ENCODE measurements at places on chromosomes 6 and 20.
A peak's percentile ranks its signal among the peaks of the same experiment; 100 is the strongest.

- no peak for DNase-seq
Observed at GRCh38 chr6:122429323-122429722, 29.9 kb downstream of the HSF2 start.

GRCh38 chr20:49323622-49324238, 45.9 kb upstream of the ZNFX1 start:
- DNase-seq, result no peak

- peak; percentile 46 for DNase-seq
Observed at GRCh38 chr6:111793711-111794111, 79.5 kb downstream of the FYN start.

DNA sequence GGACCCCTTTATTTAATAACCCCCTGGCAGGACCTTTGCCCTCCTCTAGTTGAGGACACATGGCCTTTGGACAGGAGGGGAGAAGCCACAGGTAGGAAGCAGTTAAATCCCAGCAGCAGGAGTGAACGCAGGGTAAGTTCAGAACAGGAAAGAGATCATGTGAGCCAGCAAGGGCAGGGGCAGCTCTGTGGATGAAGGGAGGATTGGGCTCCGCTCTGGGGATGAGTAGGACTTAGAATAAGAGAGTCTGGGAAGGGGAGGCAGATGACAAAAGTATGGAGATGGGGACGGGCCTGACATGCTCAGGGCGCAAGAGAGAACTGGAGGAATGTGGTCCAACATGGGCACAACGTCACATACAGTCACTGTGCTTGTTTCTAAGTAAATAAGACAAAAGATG, 89.0 kb downstream of the NDUFAF5 start:
- DNase-seq, result no peak

DNA sequence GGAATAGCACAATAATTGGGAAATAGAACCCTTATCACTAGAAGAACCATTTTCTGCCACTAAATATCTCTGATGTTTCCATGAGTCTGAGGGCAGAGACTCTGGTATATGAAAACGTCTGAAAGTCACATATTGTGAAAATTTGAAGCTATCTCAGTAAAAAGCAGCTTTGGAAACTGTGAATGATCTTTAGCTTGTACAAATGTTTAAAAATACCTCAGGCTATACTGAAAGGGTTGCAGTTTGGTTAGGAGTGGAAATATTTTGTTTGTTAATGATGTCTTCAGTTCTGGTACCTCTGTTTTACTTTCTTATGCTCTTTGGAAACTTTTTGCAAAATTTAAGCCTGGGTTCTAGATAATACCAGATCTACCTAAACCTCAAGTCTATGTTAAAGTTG, 135.0 kb downstream of the SLC16A10 start:
- no peak for DNase-seq

DNA sequence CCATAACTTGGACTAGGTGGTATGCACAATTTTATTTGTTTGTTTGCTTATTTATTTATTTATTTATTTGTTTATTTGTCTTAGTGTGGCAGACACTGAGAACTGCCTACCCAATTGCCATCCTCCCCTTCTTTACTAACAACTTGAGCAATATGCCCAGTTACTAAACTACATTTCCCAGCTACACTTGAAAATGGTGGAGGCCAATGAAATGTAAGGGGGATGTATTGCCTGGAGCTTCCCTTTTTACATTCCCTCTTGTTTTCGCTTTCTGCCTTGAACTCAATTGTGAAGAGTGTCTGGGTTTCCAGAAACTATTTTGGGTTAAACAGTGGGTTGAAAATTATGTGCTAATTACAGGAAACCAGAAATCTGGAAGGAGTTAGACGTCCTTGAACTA, 152.7 kb upstream of the FKBP1C start:
- DNase-seq, result no peak

DNA sequence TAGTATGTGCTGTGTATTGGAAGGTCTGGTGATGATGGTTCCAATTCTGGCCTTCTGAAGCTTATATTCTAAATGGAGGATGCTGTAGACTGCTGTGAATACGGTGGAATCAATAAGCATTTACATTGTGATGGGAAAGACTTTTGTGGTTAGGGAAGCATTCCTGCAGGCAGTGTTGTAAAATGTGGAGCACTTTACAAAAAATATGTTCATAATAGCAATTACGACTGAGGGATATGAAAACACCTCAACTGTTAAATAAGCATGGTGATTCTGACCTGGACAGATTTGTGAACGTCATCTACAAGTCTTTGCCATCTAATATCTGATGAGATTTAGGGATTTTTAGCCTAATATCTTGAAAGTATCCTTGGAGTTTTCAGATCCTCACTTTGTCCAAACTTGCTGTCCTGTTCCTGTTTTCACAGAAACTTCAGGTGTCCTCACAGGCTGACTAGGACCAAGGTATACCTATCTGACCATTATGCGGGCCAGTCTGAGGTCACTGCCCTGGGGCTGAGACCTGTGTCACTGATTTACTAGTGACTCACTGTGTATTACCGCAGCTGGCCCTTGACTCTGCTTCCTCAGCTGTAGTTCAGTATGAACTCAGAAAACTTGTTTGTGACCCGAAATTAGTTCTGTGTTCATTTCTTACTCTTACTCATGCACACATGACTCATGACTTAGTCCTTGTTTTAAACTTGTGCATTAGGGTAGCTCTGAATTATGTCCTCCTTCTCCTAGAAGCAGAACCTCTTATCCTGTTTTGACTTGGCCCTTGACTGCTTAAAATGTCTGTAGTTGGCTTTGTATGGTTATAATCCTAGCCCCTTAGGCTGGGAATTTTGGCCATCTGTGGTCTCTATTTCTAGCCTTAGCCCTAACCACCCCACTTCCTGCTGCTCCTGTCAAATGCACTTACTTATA, 343.0 kb downstream of the CDKAL1 start:
- no peak for DNase-seq

GRCh38 chr20:19764207-19764606, 6.1 kb downstream of the RIN2 start:
- no peak for DNase-seq

DNA sequence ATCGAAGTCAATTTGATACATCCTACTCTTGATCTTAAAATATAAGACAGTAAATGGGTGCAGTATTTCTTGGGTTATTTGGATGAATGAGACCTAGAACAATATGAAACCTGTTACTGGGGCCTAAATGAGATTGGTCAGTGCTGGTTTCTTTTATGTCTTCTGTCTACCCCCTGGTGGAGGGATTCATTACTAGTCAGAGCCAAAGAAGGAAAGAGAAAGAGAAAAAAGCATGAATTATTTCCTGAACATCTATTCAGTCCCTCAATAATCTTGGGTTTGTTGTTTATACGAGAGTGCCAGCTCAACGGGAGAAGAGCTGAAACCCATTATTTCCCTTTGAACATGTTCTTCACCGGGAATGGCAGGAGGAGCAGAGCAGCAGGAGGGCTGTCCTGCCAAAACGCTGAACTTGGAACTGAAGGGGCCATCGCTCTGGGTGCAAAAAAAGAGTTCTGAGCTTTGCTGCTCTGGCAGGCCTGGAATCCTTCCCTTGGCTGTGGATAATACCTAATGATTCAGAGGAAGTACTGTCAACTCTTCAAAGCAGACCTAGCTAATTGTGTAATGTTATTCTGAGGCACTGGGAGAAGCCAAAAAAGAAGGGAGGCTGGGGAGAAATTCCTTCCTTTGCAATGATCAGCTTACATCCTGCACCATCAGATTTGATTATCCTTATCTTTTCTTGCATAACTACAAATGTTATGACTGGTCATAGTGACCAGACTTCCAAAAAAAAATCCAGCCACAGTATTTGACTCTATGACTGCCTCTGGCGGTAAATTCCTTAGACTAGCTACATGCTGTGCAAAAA, 72.0 kb downstream of the BLOC1S5 start:
- no peak for DNase-seq

DNA sequence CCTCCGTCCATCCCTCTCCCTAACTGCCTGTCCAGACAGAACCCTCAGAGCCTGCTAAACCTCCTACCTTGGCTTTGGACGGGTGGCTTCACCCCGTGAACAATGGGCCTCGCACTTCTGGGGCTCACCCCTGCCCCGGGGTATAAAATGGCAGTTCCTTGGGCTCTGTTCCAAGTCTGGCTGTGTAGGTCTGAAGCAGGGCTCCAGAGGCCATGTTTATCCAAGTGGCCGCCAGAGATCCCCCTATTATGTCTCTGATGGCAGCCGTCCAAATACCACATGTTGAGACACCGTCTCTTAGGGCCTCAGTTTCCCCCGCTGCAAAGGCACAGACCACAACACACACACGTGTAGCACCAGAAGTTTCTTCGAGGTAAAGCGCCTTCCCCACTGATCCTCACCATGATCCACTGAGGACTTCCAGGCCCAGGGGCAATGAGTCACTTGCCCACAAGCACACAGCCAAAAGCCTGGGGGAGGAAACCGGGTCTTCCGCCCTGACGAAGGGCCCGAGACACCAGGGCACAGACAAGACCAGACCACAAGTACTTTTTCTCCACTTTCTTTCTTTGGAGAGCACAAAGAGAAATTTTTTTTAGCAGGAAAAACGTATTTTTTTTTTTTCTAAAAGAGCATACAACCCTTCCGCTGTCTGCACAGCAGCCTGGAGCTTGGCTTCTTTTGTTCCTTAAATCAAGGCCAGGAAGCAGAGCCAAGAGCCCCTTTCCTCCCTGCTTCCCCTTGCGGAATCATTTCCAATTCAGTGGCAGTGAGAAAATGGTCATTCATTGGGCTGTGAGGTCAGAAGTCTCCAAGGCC, 11.8 kb downstream of the CPNE5 start:
- no peak for DNase-seq

GRCh38 chr6:151186804-151187330, 52.9 kb upstream of the AKAP12 start:
- DNase-seq, result no peak

DNA sequence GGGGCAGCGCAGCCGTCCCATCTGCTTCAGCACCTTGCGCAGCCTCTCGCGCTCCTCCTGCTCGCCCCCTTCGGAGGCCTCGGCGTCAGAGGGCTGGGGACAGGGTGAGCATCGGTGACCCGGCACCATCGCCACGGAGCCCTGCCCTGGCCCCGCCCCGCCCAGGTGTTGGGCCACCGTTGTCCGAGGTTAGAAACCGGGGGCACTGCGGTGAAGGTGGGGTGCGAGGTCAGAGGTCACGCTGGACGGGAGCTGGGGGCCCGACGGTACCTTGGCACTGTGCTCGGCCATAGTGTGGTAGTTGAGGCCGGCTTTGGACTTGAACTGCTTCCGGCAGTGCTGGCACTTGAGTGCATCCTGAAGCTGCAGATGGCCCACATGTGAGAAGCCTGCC, 6.4 kb downstream of the ZNF512B start:
- DNase-seq, result no peak

GRCh38 chr6:85404564-85405174, 45.2 kb upstream of the NT5E start:
- no peak for DNase-seq

DNA sequence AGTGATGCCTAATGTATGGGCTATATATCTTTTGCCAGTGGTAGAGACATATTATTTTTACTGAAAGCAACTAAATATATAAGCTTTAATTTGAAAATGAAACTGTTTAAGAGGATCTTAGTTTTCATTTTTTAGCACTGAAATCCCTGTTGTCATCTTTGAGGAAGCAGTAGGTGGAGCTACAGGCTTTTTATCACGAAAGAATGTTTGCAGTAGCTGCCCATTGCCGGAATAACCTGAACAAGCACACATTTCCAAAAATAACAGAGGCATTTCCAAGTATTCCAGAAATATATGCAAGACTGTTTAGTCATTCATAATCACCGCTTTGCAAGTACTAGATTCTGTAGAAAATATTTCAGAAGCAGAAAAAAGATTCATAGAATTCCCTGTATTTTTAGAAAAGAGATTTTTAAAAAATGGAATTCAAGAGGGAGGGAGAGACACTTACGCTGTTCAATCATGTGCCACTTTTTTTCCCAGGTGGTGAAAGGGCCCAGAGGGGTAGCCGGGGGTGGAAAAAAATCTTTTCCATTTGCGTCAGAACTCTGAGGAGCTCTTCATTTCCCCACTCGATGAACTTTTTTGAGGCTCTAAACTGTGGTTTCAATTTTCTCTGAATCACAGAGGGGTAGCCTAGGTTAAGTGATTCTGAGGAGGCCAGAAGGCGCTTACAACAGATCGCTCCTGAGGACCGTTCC, 142.5 kb upstream of the FERMT1 start:
- DNase-seq, result no peak

- no peak for DNase-seq
Observed at GRCh38 chr6:145276756-145277155, 458.6 kb downstream of the EPM2A start.

- no peak for DNase-seq
Observed at GRCh38 chr20:36824142-36824940, 50.8 kb upstream of the DSN1 start.

DNA sequence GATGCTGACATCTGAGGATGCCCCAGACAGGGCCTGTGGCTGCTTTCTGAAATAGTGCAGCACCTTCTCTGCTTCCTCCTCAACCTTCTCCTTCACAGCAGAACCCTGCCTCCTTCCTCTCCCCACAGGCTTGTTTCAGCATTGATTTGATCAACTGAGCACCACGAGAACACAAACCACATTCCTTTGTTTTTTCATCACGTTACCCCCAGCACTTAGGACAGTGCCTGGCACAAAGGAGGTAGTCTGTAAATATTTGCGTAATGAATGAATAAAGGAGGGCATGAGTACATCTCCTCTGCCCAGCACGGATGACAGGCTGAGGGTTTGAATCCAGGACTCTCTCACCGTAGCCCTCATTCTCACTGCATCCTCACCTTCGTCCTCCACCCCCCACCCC, 21.3 kb upstream of the WFDC2 start:
- no peak for DNase-seq

DNA sequence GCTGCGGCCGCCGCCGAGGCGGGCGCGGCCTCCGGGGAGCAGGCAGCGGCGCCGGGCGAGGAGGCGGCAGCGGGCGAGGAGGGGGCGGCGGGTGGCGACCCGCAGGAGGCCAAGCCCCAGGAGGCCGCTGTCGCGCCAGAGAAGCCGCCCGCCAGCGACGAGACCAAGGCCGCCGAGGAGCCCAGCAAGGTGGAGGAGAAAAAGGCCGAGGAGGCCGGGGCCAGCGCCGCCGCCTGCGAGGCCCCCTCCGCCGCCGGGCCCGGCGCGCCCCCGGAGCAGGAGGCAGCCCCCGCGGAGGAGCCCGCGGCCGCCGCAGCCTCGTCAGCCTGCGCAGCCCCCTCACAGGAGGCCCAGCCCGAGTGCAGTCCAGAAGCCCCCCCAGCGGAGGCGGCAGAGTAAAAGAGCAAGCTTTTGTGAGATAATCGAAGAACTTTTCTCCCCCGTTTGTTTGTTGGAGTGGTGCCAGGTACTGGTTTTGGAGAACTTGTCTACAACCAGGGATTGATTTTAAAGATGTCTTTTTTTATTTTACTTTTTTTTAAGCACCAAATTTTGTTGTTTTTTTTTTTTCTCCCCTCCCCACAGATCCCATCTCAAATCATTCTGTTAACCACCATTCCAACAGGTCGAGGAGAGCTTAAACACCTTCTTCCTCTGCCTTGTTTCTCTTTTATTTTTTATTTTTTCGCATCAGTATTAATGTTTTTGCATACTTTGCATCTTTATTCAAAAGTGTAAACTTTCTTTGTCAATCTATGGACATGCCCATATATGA, 3.2 kb downstream of the MARCKS start:
- DNase-seq, result no peak

DNA sequence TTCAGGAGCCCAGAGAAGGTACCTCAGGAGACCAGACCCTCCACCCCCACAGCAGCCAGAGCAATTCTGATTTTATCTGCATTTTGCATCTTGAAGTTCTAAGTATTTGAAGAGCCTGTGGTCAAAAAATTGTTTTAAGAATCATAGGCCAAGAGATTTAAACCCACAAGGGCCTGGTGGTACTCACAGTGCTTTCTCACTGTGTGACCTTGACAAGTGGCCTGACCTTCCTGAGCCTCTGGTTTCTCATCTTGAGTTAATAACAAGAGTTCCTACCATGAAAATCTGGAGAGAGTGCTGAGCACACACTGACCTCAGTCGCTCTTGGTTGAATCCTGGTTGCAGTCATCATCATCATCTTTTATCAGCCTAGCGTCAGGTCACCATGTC, 45.4 kb upstream of the ID1 start:
- no peak for DNase-seq

Measured in stimulated activated CD8-positive, alpha-beta memory T cell treated with anti-CD3 and anti-CD28 coated beads, Interleukin-15, amount 100 ng/mL, for 4 hours (primary cell).